Stimulated activated CD4-positive, alpha-beta T cell treated with anti-CD3 and anti-CD28 coated beads, TNF-alpha, amount 100 ng/mL, for 1 hour (primary cell): ENCODE measurements at places on chromosomes 2 and 18.

GRCh38 chr2:240236217-240237111, 96.0 kb upstream of the OTOS start:
- DNase-seq, result no peak

DNA sequence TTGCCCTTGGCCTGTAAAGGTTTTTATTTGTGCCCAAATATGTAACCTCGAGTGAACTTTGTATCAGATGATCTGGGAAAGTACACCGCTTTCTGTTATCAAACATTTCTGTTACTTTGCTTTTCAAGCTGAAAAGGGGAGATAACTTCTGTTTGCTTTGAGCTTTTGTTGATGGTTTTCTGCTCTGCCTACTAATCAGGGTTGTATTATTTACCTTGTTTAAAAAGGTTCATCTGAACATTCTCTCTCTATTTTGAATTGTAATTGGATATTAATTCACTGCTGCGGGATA, 79.4 kb downstream of the XRCC5 start:
- DNase-seq, result no peak

DNA sequence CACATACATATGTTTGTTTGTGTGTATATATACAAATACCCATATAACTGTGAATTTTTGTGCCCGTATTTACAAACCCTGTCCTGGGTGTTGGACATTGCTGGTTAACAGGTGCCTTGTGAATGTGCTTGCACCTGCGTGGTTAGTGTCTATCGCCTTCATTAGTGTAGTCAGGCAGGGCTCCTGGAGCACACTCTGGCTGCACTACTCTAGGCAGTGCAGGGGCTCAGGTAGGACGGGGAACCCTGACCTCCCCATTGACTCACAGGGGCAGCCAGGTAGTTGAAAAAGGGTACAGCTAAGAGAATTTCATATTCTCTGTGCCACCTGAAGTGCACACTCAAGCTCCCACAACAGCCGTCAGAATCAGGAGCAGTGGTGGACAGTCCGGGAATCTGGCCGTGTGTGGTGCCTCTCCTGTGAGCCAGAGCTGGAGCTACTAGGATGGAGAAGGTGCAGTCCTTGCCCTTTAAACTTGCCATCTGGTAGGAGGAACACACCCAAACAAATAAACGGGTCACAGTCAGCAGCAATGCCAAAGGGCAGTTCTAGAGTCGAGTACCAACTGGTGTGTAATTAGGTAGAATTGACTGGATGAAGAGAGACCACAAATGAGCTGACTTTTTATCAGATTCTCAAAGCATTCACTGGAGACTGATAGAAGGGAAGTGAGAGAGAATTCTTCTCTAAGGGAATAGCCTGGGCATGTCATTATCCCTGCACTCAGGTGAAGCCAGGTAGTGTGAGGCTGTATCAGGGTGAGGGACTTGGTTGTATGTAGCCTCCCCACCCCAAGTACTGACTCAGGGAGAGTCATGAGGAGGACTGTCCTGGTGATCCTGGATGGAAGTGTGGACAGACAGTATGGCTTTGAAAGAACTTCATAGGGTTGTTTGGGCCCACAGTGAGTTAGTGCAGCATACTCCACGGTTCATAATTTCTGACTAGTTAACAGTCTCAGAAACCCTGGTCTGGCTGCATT, 44.1 kb downstream of the FARP2 start:
- DNase-seq, result no peak

DNA sequence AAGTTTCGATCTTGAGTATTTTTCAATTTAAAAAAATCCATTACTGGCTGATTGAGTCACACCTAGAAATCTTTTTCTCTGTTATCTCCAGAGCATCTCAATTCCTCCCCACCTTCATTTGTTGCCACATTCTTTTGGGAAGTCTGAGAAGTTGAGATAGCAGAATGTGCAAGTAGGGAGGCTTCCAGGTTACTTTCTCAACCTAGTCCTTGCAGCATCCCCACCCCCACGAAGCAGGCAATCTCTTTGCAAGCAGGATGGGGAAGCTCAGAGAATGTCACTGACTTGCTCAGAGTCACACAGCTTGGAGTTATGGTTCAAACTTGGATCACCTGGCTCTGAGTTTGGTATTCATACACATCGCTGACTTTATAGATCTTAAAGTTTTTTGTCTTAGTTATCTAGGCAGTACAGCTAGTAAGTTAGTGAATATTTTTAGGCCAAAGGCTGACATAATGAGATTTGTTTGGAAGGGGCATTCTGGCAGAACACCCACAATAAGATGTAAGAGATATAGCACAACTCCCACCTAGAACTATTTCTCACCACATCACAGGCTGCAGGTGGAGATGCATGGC, 25.9 kb upstream of the LCLAT1 start:
- DNase-seq, result no peak

DNA sequence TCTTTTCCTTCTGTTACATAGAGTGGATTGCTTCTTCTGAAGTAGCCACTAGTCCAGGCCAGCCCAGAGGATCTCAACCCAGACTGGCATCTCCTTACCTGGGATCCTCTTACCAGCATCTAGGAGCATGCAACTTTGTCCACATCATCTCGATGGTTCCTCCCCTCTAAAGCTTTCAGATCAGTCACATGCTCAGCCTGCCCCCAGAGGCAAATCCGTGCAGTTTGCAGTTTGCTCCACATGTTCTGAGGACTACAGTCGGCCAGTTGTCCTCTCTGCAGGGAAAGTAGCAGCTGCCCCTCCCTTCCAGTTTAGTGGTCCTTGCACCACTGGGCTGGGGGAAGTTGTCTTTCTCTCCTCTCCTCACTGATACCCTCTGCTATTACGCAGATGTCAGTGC, 259.8 kb upstream of the APCDD1 start:
- no peak for DNase-seq

DNA sequence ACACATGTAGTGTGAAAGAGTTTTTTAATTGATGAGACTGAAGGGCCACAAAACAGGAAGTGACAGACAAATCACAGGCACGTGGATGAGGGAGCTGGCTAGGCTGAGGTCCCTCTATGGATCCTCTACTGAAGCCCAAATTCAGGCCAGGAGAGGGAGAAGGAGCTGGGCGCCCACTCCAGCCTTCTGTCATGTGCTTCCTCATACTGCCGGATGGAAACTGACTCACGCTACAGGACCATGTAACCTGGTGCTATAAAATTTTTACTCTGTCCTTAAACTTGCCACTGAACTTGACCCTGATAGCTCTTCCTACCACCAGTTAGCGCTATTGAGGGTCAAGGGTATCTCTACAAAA, 31.3 kb downstream of the PSTPIP2 start:
- no peak for DNase-seq

- no peak for DNase-seq
These were observed 486.3 kb upstream of the MAP2 start for GRCh38 chr2:208937521-208937920.

DNA sequence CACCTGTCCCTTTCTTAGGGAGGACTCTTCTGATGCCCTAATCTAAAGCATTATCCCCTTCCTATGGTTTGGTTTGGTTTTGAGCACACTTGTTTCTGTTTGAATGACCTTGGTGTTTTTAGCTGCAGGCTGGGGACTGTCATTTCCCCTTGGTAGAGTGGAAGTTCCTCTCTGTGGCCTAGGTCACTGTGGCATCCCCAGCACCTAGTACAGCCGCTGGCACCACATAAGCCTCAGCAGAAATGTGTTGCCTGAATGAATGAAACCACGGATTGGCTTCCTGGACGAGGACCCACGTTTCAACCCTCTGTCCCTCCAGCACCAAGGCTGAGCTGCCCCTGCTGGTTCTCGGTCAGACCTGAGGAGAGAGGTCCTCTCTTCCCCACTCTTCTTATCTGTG, 159.9 kb downstream of the CTIF start:
- DNase-seq, result no peak

GRCh38 chr2:214341646-214342045, 69.2 kb upstream of the VWC2L start:
- DNase-seq, result no peak

DNA sequence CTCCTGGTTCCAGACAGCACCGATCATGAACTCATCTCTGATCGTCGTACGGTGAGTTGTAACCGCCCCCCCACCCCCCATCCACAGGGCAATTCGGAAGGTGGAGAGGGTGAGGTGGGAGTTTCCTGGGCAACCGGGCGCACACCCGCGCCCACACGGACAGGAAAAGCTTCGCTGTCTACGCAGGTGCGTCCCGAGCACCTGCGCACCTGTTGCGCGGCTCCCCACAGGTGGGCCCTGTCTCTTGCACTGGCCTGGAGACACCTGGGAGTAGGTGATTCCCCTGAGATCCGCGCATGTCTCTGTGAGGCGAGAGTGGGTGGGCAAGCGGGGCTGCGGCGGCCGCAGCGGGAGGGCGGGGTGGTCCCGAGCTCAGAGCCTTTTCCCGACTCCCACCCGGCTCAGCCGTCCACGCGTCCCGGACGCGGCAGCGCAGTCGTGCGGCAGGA, 459 bp upstream of the ATP6V1C2 start:
- DNase-seq, result no peak

GRCh38 chr2:121210691-121211090, 74.3 kb downstream of the TFCP2L1 start:
- no peak for DNase-seq

- no peak for DNase-seq
These were observed 504 bp downstream of the ASAP2 start for GRCh38 chr2:9206991-9207640.

DNA sequence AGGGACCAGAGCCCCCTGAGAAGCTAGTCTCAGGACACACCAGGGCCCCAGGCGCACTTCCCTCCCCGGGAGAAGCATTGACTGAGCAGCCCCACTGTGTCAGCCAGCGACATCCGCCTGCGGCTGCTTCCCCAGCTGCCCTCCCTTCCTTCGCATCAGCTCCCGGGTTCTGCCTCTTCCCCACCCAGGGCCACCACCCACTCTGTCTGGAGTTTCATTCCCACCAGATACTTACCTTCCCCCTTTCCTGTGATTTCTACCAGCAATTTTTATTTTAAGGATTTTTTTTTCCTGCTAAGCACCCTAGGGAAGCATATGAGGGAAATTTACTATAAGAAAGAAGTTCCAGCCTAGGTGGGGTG, 99.2 kb downstream of the SMAD7 start:
- DNase-seq, result no peak

DNA sequence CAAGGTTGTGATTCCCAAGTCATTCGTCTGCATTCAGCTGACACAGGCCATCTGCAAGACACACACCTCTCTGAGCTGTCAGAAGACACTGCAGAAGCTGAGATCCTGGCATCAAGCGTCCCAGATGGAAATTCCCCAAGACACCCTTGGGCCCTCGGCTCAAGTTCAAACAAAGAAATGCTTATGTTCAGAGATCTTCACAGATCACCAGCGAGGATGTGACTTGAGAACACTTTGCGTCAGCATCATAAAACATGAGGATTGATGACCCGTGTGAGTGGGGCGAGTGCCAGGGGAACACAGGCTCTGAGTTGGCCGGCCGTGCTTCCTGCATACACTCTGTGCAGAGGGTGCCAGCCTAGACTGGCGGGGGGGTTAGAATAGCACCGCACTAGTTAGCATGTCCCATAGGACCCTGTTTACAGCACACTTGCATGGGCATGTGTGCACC, 36.8 kb downstream of the KCNIP3 start:
- no peak for DNase-seq

GRCh38 chr18:50080932-50081560, 113.9 kb downstream of the MYO5B start:
- no peak for DNase-seq

- peak; percentile 88 for DNase-seq
These were observed 17.2 kb upstream of the C2orf74 start for GRCh38 chr2:61144697-61145268.

- no peak for DNase-seq
These were observed 19.4 kb downstream of the INHBB start for GRCh38 chr2:120365236-120365793.

- no peak for DNase-seq
These were observed 143.4 kb downstream of the CYRIA start for GRCh38 chr2:16522031-16522831.

- no peak for DNase-seq
These were observed 17.5 kb downstream of the AFG3L2 start for GRCh38 chr18:12359515-12359927.

DNA sequence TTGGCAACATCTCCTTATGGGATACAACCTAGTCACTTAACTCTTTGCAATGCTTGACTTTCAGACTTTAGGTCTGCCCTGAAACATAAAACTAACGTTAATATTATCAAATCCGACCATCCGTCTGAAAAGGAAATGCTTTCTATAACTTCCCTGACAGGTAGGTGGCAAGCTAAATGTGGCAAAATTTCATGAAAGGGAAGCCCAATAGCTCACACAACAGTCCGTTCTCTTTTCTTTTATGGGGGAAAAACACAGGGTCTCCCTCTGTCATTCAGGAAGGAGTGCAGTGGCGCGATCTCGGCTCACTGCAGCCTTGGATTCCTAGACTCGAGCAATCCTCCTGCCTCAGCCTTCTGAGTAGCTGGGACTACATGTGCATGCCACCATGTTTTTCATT, 52.9 kb downstream of the SFT2D3 start:
- no peak for DNase-seq

DNA sequence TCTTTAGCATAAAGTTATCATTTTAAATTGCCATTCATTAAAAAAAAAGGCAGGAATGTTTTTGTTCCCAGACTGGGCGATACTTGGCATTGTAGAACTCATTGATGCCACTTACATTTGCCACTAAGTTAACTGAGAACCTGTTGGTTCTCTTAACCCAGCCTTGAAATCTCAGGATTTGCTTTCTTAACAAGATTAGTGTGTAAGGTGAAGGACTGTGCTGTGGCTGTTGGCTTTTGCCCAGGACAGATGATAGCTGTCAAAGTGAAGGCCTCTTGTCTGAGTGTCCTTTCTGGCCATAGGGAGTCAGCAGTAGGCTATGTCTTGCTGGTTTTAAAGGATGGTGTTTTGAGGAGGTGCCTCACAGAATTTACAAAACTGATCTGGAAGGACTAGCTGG, 2.6 kb downstream of the DPYSL5 start:
- no peak for DNase-seq

DNA sequence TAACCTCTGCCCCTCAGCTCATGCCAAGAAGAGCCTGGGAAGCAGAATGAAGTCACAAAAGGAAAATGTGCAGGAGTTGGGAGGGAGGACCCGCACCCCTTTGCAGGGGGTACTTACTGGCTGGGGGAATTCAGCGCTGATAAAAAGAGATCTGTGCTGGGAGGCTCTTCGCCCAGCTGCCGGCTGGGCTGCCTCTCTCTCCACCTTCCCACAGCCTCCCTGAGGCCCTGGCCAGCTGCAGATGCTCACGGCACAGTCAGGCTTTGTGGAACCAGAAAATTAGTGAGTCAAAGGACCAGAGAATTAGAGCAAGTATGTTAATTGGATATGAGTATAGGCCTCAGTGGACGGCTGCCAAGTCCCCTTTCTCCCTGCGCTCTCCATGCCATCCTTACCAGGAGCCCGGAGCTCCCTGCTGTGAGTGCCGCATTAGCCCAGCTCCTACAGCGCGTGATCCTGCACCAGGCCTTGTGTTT, 181.7 kb upstream of the SH3BP4 start:
- DNase-seq, result no peak

DNA sequence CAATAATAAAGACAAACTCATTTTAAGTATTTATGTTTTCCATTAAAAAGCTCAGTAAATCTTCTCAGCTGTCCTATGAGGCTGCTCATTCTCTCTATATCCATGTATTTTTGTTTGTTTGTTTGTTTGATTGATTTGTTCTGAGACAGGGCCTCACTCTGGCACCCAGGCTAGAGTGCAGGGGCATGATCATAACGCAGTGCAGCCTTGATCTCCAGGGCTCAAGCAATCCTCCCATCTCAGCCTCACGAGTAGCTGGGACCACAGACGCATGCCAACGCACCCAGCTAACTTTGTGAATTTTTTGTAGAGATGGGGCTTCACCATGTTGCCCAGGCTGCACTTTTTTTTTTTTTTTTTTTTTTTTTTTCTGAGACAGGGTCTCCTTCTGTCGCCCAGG, 5.6 kb downstream of the STRN start:
- DNase-seq, result no peak

GRCh38 chr2:172455121-172455515, 27.7 kb downstream of the ITGA6 start:
- no peak for DNase-seq

GRCh38 chr2:183209395-183210028, 85.3 kb downstream of the NUP35 start:
- no peak for DNase-seq
